ENCODE measurements at places on chromosomes 6 and 20.
A peak's percentile ranks its signal among the peaks of the same experiment; 100 is the strongest.

DNA sequence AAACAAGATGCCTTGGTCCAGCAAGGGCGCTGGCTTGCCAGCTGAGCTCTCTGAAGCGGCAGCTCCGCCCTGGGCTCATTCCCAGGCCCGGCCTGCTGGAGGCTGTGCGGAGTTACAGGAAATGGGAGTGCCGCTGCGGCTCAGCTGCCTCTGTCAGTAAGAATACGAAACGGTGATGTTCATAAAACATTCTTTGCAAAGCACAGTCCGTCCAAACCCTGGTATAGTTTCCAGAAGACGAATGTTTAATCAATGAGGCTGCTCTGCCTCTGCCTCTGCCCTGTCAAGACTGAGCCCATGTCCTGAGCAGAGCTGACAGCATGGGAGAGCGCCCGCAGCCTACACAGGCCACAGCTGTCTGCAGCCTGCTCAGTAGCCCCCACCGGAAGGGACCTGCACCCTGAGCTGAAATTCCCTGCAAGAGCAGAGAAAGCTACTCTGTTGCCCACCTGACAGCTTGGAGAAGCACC is 153.3 kb upstream of the SNX9 start:
- no peak for DNase-seq

- DNase-seq = no peak
Observed at GRCh38 chr6:135195522-135195921, 14.4 kb downstream of the MYB start.

DNA sequence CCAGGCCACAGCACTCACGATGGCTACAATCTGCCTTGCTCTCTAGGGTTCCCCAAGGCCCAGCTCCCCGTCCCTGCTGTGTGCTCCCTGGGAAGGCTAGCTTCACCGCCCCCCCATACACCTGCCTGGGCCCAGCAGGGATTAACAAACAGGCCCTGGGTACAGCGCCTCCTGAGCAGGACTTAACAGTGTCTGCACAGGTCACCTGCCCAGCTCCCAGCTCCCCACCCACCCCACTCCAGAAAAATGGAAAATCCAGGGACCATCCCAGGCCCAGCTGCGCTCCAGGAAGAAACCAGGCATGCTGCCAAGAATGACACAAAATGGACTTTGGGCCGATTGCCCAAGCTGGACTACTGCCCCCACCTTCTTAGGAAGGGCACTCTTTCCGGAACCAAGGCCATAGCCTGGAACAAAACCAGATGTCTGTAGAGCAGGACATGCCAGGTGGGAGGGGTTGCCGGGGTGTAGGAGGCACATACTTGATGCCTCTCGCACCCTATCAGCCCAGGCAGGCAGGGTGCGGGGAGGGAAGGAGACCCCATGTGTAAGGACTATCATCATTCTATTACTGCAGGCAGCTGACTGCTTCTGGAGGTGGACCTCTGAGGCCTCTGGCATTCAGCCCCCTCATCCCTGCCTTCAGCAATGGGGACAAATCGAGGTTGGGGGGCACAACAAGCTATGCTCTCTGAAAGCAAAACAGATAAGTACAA is 104.9 kb downstream of the SNX5 start:
- DNase-seq = no peak

DNA sequence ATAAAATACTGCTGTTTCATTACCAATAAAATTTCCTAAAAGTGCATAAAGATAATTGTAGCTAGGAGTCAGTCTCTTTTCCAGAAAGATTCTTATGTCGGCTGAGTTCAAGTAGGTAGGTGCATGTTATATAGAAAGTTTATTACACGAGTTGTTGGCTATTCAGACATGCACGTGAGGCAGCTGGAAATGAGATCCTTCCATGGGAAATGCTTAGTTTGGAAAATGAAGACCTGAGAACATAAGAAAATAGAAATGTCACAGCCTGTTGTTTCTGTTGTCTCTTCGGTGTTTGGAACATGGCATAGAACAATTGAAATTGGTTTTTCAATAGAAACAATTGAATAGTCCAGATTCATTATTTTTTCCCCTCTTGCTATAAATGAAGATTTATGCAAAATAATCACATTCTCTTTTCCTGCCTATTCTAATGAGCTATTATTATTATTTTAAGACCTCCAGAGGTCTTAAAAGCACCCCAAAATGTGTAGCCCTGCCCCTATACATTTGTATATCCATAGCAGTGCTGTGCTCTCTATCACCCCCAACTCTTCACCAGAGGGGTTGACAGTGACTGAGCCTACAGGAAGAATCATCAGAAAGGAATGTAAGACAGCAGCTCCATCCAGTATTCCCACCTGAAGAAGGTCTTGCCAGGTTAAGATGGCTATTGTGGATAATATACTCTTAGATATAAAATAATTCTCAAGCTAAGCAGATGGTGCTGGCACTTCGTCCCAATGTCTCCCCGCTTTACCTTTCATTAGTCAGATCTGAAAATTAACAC is 82.2 kb downstream of the ZDHHC14 start:
- DNase-seq = no peak

DNA sequence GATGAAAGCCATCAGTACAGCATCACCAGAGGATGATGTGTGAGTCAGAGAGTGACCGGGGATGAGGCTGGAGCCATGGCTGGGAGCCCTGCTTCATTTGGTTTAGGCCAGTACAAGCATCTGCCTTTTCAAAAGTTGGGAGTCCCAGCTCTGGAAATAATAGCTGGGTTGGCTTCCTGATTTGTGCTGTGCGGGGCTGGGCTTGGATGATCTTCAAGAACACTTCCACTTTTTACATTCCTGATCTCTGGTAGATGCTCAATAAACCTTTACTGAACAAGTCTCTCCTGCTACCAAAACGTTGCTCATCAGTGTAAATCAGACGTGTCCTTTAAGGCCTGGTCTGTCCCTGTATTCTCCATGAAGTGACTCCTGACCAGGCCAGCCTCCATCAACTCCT is 44.1 kb upstream of the ADGRF4 start:
- DNase-seq = no peak

- no peak for DNase-seq
Observed at GRCh38 chr6:33631971-33632557, 10.9 kb downstream of the ITPR3 start.

DNA sequence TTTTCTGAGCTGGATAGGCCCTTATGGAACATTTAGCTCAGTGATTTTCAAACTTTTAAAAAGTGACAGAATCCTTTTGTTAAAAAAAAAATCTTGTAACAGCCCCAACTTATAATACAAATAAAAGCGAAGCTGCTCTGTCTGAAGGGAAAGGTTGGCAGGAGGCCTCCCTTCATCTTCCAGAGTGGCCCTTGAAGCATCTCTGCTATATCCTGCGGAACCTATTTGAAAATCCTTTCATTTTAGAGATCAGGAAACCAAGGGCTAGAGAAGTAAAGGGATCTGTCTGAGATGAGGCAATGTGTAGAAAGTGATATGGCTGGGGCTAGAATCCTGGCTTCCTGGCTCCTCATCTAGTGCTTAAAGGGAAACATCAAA is 107.8 kb downstream of the UBE3D start:
- DNase-seq = no peak

- no peak for DNase-seq
Observed at GRCh38 chr6:107632381-107633136, 142.6 kb downstream of the SOBP start.

DNA sequence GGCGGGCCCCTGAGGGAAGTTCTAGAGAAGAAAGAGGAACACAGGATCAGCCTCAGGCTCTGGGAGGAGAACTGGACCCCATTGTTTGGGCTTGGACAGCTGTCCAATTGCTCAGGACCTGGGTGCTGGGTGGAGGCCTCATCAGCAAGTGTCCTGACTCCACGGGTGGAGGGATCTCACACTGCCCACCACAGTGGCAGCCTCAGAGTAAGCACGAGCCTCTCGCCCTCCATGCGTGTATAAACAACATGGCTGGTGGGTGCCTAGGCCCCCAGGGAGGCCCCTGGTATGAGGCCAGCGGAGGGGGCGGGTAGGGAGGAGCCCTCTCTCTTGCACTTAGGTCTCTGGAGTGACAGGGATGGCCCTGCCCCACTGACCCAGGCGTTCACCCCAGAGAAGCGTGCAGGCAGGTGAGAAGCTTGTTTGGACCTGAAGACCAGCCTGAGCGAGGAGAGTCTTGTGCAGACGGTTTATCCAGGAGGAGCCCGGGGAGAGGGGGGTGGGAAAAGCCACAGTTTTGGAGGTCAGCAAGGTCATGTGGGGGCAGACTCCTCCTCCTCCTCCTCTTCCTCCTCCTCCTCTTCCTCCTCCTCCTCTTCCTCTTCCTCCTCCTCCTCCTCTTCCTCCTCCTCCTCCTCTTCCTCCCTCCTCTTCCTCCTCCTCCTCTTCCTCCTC is 41.9 kb upstream of the BHLHE23 start:
- no peak for DNase-seq

DNA sequence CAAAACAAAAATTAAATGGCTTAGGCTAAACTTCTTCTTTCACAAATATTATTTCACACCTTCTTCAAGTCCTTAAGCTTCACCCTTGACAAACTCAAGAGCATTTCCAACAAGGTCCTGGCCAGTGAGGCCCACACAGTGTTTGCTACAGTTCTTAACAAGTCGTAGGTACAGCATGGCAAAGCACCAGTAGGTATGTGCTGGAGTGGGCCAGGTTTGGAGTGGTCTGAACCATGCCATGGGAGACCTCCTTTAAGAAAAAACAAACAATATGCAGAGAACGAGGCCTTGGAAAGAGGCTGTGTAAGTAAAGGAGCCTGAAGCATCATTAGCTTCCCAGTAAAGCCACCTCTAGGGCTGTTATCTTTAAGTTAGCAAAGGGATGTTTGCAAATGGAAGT is 154.3 kb upstream of the SNX9 start:
- no peak for DNase-seq

DNA sequence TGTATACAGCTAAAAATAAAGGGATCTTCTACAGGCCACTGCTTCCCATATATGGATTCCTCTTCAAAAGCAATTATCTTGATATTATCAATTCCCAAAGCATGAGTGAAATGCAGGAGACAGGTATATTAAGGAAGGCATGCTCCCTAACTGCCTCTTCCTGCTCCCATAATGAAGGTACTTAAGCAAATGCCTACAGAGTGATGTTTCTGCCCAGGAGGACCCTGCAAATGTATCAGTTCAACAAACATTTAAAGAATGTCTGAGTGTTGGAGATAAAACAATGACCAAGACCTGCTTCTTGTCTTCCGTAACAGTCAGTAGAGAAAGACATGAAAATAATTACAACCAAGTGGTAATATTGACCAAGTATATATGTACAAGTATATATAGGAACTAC is 4.2 kb downstream of the UBE2J1 start:
- no peak for DNase-seq

DNA sequence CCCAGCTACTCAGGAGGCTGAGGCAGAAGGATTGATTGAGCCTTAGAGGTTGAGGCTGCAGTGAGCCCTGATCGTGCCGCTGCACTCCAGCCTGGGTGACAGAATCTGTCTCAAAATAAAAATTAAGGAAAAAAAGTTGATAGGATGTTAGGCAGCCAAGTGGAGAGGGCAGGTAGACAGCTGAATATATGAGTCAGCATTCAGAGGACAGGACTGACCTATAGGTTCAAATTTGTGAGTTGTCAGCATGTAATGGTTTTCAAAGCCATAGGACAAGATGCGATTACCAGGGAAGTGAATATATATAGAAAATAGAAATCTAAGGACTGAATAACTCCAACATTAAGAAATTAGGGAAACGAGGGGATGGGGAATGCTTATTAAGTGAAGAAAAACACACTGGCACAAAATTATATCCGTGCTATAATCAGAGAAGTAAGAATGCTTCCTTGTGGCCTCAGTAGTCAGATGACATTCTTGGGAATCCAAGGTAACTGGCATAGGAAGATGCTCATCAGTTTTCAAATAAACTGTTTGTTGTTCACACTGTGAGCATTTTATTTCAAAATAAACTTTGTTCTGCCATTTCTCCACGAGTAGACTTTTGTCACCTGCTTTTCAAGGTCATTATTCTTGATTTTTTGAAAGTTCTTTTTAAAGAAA is 64.0 kb upstream of the VSTM2L start:
- DNase-seq = no peak

- no peak for DNase-seq
Observed at GRCh38 chr20:5003626-5004025, 2.3 kb upstream of the SLC23A2 start.

DNA sequence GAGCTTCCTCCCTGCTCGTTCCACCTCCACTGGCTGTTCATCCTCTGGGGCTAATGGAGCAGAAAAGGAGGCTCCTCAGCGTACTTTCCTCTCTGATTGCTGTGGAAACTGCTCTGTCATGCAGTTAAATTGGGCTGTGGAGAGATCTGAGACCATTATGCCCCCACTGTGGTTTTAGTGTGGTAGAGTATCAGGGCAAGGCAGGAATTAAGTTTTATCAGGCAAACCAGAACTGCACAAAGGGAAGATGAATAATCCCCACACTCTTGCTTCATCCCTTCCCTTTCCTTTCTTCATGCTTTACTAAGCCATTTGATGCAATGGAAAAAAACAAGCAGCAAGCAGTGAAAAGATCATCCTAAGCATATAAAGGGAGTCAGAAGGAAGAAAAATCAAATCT is 11.9 kb upstream of the ME1 start:
- no peak for DNase-seq

DNA sequence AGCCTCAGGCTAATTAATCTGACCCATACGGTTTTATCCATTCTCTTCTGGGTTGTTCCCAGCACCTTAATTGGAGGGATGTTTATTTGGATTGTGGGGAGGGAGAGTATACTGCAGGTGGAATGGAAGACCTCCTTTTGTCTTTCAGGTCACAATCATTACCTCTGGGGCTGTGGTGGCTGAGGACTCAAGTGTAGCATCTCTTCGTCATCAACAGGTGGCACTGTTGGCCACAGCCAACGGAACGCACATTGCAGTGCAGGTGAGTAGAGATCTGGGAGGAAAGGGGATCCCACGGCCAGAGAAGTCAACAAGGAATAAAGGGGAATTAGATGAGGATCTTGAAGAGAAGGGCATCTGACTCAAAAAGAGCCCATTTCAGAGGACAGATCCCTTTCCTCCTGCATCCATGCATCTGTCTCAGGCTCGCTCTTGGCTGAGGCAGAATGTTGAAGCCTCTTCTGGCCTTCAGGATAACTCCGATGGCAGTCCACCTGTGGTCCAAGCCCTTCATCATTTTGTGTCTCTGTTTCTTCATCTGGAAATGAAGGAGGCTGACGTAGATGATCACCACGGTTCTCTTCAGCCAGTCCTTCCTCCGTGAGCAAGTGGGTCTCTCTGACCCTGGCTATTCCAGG is 3.2 kb upstream of the DEF6 start:
- peak; percentile 63 for DNase-seq

GRCh38 chr6:100155141-100155540 is 161.1 kb upstream of the MCHR2 start:
- DNase-seq = no peak
